ENCODE measurements at places on chromosomes 16 and 17.

GRCh38 chr17:39611401-39612112 lies 3.8 kb upstream of the NEUROD2 start:
- no peak for DNase-seq

- DNase-seq: peak; percentile 58
These were observed at the start of gene ITGAL for GRCh38 chr16:30472328-30472942. Gene ITGAL, plus strand, starts transcription at chr16:30472742. Its CDS starts 96 bp downstream, at chr16:30472838.

GRCh38 chr17:77466596-77467223 lies 325.9 kb downstream of the SEC14L1 start:
- no peak for DNase-seq

- DNase-seq: no peak
These were observed 17.1 kb upstream of the ATP6V0A1 start for GRCh38 chr17:42441371-42442195.

GRCh38 chr17:9235346-9235745 lies 214.0 kb downstream of the NTN1 start:
- DNase-seq: no peak

DNA sequence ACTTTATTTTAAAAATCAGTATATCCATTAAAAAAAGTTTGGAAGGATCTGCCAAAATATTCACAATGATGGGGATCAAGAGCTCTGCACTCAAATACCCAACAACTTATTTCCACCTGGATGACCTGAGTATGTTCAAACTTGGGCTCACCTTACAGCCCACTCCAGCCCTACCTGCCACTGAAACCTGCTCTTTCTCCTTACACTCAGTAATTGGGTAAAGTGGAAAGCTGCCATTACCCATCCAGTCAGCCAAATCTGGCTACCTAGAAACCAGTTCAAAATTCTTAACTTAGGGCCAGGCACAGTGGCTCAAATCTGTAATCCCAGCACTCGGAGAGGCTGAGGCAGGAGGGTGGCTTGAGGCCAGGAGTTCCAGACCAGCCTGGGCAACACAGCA lies 9.6 kb downstream of the VPS53 start:
- no peak for DNase-seq

DNA sequence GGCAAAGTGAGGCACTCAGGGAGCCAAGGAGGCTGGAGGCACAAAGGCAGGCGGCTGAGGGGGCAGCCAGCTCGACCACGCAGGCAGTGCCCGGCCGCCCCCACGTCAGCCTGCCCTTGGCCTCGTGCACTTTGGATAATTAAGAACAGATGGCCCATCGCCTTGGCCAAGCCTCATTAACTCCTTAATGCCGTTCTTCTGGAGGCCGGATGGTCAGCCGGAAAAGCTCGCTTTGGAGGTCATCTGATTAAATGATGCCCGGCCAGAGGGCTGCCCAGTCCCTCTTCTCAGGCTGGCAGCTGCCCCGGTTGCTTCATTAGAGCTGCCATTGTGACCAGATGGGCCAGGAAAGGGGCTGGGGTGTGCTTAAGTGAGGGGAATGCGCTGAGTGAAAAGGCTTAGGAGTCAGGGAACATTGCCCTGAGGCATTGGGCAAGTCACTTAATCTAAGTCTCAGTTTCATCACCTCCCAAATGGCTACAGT lies 364.0 kb downstream of the NPIPA8 start:
- DNase-seq: no peak

- DNase-seq: peak; percentile 18
These were observed at the start of gene CDYL2 for GRCh38 chr16:80804526-80805383. Gene CDYL2, minus strand, starts transcription at chr16:80804598. Its CDS starts 425 bp downstream, at chr16:80804173.

- DNase-seq: no peak
These were observed 139.3 kb downstream of the ANKFN1 start for GRCh38 chr17:56292578-56292977.

DNA sequence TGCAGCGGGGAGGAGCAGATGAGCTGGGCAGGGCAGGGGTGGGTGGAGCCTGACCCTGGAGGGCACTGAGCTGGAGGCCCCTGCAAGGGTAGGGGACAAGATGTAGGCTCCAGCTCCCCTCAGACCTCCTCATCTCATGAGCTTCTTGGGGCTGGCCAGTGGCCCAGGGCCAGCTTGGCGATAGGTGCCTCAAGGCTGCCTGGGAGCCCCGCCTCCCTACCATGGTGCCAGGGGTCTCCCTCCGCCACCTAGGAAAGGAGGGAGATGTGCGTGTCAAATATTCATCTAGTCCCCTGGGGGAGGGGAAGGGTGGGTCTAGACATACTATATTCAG lies 3.9 kb downstream of the HIRIP3 start:
- no peak for DNase-seq

- no peak for DNase-seq
These were observed at the start of gene MYH3 for GRCh38 chr17:10657148-10657547. Gene MYH3, minus strand, starts transcription at chr17:10657309. Its CDS starts 2,245 bp downstream, at chr17:10655064.

DNA sequence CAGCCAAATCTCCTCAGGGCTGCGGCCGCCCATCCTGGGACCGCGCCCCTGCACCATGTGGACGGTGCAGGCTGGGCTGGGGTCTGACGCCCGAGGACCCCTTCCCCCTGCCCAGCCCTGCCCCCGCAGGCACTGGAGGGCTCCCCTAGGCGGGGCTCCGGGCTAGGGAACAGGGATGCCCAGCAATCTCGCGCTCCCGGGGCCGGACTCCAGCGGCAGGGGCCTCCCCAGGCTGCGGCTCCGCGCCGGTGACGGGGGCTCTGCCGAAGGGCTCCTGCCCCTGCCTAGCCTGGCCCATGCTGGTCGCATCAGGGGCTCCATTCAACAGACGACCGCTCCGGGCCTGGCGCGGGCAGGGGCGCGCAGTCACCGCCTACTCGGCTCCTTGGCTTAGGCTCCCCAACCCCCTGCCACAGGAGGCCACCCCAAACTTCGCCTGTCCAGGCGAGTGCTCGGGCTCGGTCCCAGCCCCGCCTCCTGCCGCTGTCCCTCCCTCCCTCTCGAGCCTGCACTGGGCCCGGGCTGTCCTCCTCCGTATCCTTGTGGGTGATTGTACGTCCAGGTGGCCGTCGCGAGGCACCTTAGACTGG lies 27.4 kb upstream of the ADORA2B start:
- DNase-seq: no peak

- no peak for DNase-seq
These were observed 9.5 kb downstream of the SLC6A4 start for GRCh38 chr17:30225919-30226553.

Data from stimulated activated CD4-positive, alpha-beta T cell treated with anti-CD3 and anti-CD28 coated beads, Interleukin-1b, Interleukin-23, amount 100 ng/mL, for 1 hour (primary cell).